Mesothelial cell of epicardium (in vitro differentiated cells): ENCODE measurements at places on chromosomes 1 and 21.

- H3K27me3 ChIP-seq: peaks cover 2% of the 10 kb centered on the region
- peak within 1 kb of the TSS; percentile 79 for H3K27ac ChIP-seq
- H3K36me3 ChIP-seq: no peaks in the 10 kb centered on the region
- DNase-seq: peak; percentile 81
- H3K4me1 ChIP-seq: peaks cover 39% of the 10 kb centered on the region
Observed at GRCh38 chr1:8317647-8318381, at the start of gene SLC45A1. TSS of gene SLC45A1 (plus strand) at chr1:8318114. CDS start at chr1:8324330, 6,216 bp downstream.

GRCh38 chr1:244788493-244789275 lies 46.8 kb upstream of the COX20 start:
- H3K27me3 ChIP-seq: no peaks in the 10 kb centered on the region
- H3K27ac ChIP-seq: no peak overlapping the region
- H3K36me3 ChIP-seq: no peaks in the 10 kb centered on the region
- H3K4me1 ChIP-seq: no peaks in the 10 kb centered on the region
- no peak overlapping the region for H3K4me3 ChIP-seq

DNA sequence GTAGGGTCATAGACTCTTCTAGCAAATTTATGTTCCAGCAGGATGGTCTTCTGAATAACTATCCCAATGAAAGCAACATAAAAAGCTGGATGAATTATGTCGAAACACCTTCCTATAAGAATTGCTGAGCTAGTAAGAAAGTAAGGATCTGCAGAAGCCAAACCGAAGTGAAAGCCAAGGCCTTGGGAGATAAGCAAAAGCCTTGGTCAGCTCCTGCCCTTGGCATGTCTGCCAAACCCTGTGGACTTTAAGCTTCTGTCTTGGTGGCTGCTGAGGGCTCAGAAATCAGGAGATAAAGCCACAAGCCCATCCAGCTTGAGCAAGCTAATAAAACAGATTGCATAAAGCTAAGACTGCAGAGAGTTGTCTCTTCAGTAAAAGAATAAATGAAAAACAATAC lies 81.2 kb upstream of the KCND3 start:
- H3K27me3 ChIP-seq: peaks cover 4% of the 10 kb centered on the region
- H3K4me3 ChIP-seq: no peak overlapping the region
- DNase-seq: no peak
- H3K36me3 ChIP-seq: no peaks in the 10 kb centered on the region
- no peak overlapping the region for H3K27ac ChIP-seq

DNA sequence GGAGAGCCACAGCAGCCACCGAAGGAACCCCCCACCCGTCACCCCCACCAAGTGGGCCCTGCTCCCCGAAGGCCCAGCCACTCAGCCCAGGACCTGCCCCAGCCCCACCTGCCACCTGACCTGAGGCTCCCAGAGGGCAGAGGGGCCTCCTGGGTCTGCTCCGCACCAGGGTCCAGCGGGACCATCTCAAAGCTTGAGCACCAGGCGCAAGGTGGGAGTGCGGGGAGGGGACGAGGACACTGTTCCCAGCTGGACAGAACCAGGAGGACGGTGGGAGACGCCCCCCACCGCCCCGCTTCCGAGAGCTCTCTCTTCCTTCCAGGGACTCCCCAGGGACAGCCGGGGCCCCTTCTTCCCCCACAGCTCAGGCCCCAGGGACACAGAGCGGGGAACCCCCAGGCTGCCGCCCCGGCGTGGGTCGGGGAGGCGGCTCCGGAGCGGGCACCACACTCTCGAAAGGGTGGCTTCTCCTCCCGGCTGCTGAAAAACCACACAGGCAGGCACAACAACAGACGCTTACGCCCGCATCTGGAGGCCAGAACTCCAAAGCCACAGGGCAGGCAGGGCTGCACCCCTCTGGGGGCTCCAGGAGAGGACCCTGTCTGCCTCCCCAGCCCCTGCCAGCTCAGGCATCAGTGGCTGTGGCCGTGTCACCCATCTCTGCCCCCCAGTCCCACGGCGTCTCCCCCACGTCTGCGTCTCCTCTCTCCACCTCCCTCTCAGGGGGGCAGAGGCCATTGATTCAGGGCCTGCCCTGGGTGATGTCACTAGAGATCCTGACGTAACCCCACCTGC lies 1.9 kb upstream of the TTLL10 start:
- H3K4me3 ChIP-seq: no peak overlapping the region
- H3K36me3 ChIP-seq: no peaks in the 10 kb centered on the region
- peaks cover 36% of the 10 kb centered on the region for H3K27me3 ChIP-seq
- peaks cover 10% of the 10 kb centered on the region for H3K4me1 ChIP-seq
- DNase-seq: no peak

DNA sequence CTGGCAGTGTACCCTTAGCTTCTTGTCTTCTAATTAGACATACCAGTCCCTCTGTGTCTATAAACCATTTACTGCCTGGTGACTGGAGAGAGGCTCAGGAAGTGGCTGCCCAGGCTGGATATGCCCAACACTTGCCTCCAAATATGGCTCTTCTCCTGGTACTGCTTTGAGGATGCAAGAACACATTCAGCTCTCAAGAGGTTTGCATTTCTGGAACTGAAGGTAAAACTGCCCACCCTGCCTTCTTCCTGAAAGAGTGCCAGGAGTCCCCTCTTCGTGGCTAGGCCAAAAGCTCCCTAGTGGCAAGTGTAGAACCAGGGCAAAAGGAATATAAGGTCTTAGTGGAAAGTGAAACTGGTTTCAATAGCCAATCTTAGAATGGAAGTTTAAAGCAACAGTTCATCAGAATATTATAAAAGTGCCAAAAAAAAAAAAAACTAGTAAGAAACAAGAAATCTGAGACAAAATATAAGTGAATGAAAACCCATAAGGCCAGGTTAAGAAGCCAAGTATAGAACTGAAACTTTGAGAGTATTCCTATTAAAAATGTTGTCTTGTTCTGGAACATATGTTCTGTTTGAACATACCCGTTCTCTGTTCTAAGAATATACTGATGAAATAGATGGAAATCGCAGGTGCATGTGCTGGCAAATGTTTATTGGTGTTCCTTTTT lies 77.2 kb upstream of the CTTNBP2NL start:
- no peaks in the 10 kb centered on the region for H3K36me3 ChIP-seq
- H3K27ac ChIP-seq: no peak overlapping the region
- H3K4me1 ChIP-seq: peaks cover 25% of the 10 kb centered on the region
- DNase-seq: no peak
- peaks cover 62% of the 10 kb centered on the region for H3K27me3 ChIP-seq

DNA sequence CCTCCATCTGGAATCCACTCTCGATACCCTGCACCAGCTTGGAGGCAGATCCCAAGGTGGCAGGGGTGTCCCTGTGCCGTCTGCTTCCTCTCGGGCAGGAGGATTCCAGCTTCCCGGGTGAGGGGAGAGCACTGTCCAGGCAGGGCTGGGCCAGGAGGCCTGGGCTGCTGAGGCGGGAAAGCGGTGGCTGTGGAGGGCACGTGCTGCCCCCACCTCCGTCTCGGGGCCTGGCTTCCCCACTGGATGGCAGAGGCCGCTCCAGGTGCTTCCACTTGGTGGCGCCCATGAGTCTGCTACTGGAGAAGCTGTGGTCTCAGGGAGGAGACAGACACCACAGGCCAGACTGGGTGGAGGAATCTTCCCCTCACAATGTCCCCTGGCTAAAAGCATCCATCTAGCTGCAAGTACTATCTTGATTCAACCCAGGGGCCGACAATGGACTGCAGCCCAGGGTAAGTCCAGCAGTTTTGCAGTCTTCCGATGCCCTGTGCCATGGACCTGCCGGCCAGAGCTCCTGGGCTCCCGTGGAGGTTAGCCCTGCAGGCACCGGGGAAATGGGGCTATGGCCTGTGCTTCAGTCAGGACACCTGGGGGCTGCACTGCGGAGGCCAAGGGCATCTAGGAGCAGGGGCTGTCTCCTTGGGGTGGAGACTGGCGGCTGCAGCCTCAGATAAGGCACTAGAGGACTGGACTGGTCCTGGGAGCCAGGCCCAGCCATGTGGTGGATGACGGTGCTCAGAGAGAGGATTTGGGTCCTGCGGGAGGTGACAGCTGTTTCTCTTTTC lies 41.3 kb upstream of the EIF4G3 start:
- H3K4me3 ChIP-seq: no peak overlapping the region
- H3K27ac ChIP-seq: no peak overlapping the region
- peaks cover 7% of the 10 kb centered on the region for H3K36me3 ChIP-seq
- DNase-seq: no peak
- no peaks in the 10 kb centered on the region for H3K27me3 ChIP-seq

GRCh38 chr1:228265167-228265566 lies 57.3 kb downstream of the OBSCN start:
- peaks cover 34% of the 10 kb centered on the region for H3K36me3 ChIP-seq
- no peaks in the 10 kb centered on the region for H3K27me3 ChIP-seq
- no peak overlapping the region for H3K4me3 ChIP-seq
- H3K4me1 ChIP-seq: no peaks in the 10 kb centered on the region
- H3K27ac ChIP-seq: no peak overlapping the region

GRCh38 chr1:113981962-113982931 lies 3.0 kb downstream of the OLFML3 start:
- peaks cover 10% of the 10 kb centered on the region for H3K36me3 ChIP-seq
- no peak for DNase-seq
- no peaks in the 10 kb centered on the region for H3K27me3 ChIP-seq
